HFFc6 (cell line): ENCODE measurements at places on chromosomes 7 and 10. TPM values are rescaled to one million over a fixed set of nuclear protein-coding genes. Genes with fewer than 3 reads are reported as not detected.

DNA sequence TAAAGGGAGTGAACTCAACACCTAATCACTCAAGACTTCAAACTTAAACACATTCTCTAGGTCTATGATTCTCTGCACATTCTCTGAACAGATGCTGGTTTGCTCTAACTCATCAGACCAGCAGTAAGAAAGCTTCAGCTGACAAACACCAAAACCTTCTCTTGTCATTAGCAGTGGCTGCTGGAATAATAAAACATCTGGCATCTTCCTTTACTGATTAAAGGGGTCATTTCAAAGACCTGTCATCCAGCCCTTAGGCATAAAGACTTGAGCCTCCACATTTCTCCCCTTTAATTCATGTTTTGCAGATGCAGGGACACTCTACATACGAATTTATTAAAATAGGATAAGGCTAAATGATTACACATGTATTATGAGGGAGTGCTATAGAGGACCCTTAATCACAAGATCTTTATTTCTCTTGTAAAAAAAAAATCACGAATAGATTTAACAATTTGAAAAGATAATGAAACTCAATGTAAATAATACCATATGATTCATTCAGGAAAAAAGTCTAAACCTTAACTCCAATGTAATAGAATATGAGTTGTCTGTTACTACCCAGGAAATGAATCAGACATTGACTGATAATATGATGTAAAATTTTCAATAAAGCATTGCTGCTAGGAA lies 152.4 kb upstream of the GNAI1 start:
- peak; percentile 66 for DNase-seq

GRCh38 chr10:69696073-69696731 lies 66.2 kb downstream of the FAM241B start:
- peak; percentile 91 for DNase-seq

GRCh38 chr7:103418241-103418640 lies 27.8 kb downstream of the SLC26A5 start:
- no peak for DNase-seq

DNA sequence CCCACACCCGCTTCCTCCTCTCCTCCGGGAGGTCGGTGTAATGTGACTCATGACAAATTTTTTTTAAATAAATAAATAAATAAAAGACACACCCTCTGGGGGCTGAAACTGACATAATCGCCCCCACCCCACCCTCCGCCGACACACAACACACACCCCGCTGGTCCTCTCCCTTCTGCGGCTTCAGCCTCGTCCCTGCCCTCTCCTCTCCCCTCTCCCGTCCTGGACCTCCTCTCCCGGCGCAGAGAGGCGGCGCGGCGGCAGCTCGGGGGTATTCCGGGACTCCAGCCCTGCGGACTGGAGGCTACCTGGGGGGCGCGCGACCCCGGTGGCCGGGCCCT lies 686 bp downstream of the ABI1 start:
- DNase-seq: peak; percentile 72

- DNase-seq: no peak
These were observed 1.9 kb downstream of the PTEN start for GRCh38 chr10:87865241-87865881.

GRCh38 chr7:112118581-112119566 lies 87.3 kb downstream of the DOCK4 start:
- no peak for DNase-seq

The MMRN2 gene
- total RNA-seq: 0.72 to 1.6 TPM (median 0.89 TPM) in 3 replicates
